ENCODE measurements at places on chromosomes 5 and 9. TPM values are rescaled to one million over a fixed set of nuclear protein-coding genes. Genes with fewer than 3 reads are reported as not detected.

SH2D3C gene
- 4.3 TPM for total RNA-seq

ANKRD18A gene
- 2.3 TPM for total RNA-seq

MEGF9 gene
- 20.8 TPM for total RNA-seq

UNC13B gene
- total RNA-seq, result 11.9 TPM

All from ovary (tissue), 10 donors.